Activated CD8-positive, alpha-beta T cell treated with anti-CD3 and anti-CD28 coated beads, Interleukin-2, amount 10 ng/mL, durations not matched to agents 7 days and 5 days (primary cell): ENCODE measurements at places on chromosomes 1 and 21. TPM values are rescaled to one million over a fixed set of nuclear protein-coding genes. Genes with fewer than 3 reads are reported as not detected.
A peak's percentile ranks its signal among the peaks of the same experiment; 100 is the strongest.

DNA sequence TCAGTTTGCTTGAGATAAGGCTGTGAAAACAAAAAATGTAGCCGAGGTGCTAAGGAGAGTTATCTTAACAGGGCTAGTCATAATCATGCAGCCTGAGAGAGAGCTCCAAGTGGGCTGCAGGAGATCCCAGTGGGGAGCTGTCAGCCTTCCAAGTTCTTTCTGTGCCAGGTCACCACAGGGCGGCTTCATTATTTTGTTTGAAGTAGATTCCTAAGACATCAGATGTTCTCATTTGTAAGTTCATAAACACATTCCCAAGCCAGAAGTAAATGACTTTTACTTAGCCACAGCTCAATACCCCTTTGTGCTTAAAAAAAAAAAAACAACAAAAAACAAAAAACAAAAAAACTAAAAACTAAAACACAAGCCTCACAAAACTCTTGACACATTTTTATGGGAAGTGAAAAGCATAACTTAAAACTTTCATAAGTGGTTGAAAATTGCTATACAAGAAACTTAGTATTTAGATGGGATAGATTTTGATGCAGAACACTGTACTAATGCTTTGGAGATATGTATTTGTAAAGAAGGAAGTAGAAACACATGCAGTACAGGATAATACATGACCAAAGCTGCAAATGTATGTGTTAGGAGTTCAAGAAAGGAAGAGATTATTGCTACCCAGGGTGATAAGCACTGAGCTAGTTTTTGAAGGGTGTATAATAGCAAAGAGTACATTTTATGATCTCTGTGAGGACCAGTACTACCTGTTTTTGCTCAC is 8.6 kb downstream of the CDC14A start:
- peaks cover 66% of the 10 kb centered on the region for H3K36me3 ChIP-seq
- H3K4me1 ChIP-seq, result peaks cover 68% of the 10 kb centered on the region
- DNase-seq, result no peak
- H3K27ac ChIP-seq, result no peak overlapping the region

DNA sequence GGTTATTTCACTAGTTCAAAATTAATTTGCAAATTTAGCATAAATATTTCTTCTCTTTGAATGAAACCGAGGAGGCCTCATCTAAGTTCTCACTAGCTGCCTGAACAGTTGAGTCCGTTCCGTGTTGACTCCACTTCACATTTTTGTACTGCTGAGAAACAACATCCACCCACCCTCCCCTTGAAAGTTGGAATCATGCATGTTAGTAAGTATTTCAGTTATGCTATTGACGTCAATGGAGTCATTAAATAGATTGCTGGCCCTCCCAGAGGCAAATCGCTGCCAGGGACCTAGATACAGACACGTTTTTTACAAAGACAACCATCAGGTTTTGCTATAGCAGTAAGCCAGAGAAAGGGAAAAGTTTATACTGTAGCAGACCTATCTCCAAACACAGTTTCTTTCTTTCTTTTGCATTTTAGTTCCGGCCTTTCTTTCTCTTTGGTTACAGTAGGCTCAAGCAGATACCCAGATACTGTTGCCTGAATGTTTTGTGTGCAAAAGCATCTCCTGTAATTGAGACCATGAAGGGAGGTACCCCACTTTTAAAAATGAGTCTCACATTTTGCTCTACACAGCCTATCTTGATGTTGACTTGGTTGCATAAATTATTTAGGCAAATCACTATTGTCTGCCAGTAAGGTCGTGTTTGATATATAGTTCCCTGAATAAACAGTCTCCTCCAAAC is 262.6 kb upstream of the SGIP1 start:
- no peaks in the 10 kb centered on the region for H3K27me3 ChIP-seq
- H3K27ac ChIP-seq, result peak overlapping the region; percentile 54

Gene PROX1
- total RNA-seq, result not detected

DNA sequence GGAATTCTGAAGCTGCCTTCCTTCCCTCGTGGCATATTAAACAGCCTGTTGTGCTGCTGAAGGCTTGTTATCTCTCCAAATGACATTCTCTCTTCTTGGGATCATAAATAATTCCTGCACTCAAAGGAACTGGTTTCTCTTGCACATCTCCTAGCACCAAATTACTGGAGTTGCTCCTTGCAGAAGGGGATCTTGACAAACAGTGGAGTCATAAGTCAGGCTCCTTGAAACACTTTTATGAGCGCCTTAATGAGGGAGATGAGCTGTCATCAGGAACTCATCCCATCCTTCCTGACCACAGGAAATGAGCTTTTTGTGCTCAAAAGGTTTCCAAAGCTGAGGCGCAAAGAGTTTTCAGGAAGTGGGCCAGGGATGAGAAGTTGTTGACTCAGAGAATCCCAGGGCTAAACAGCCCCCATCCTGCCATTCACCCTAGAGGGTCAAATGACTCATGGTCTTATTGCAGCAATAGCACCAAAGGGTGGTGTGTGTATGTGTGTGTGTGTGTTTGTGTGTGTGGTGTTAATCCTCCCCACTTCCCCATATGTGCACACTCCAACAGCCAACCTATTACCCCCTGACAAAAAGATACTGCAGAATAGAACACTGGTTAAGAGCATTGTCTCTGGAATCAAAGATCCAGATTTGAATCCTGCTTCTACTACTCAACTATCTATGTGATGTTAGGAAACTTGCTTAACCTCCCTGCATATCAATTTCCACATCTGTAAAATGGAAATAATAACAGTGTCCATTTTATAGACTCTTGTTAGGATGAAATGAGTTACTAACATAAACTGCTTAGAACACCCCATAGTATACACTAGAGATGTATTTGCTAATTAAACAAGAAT is 2.8 kb upstream of the PHC2 start:
- H3K27ac ChIP-seq, result no peak overlapping the region
- no peaks in the 10 kb centered on the region for H3K36me3 ChIP-seq
- peaks cover 32% of the 10 kb centered on the region for H3K27me3 ChIP-seq
- no peak overlapping the region for H3K4me3 ChIP-seq
- DNase-seq, result no peak

DNA sequence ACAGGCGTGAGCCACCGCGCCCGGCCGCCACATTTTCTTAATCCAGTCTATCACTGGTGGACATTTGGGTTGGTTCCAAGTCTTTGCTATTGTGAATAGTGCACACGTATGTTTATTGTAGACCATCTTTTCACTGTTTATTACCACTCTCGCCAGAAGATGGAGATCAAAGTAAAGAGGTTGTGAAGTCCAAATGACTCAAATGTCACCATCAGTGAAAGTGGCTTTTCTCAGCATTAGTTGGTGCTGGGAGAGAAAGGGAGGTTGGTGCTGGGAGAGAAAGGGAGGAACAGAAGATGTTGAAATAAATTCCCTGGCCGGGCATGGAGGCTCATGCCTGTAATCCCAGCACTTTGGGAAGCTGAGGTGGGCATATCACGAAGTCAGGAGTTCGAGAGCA is 10.4 kb upstream of the UHMK1 start:
- no peaks in the 10 kb centered on the region for H3K36me3 ChIP-seq
- peaks cover 17% of the 10 kb centered on the region for H3K27me3 ChIP-seq
- no peak overlapping the region for H3K27ac ChIP-seq
- no peak for DNase-seq
- H3K4me1 ChIP-seq, result no peaks in the 10 kb centered on the region

- H3K4me1 ChIP-seq, result peaks cover 72% of the 10 kb centered on the region
- H3K27ac ChIP-seq, result no peak overlapping the region
- H3K27me3 ChIP-seq, result no peaks in the 10 kb centered on the region
- peaks cover 9% of the 10 kb centered on the region for H3K36me3 ChIP-seq
These were observed 56.2 kb upstream of the EPS8L3 start for GRCh38 chr1:109819906-109820305.

GRCh38 chr1:36963006-36963405 is 71.3 kb downstream of the GRIK3 start:
- no peak for DNase-seq
- H3K4me1 ChIP-seq, result no peaks in the 10 kb centered on the region
- no peaks in the 10 kb centered on the region for H3K36me3 ChIP-seq
- no peak overlapping the region for H3K4me3 ChIP-seq
- H3K27me3 ChIP-seq, result no peaks in the 10 kb centered on the region
- H3K27ac ChIP-seq, result no peak overlapping the region

GRCh38 chr1:32266921-32267591 is 16.0 kb downstream of the LCK start:
- peak overlapping the region; percentile 66 for H3K4me3 ChIP-seq
- H3K27me3 ChIP-seq, result no peaks in the 10 kb centered on the region
- H3K36me3 ChIP-seq, result peaks cover 48% of the 10 kb centered on the region
- H3K27ac ChIP-seq, result peak overlapping the region; percentile 93

Gene ZNF593OS
- total RNA-seq, result not detected

Gene C1QTNF12
- total RNA-seq, result 1.8 TPM

GRCh38 chr1:207186503-207186902 is 82.5 kb downstream of the C4BPA start:
- no peak for DNase-seq
- no peak overlapping the region for H3K4me3 ChIP-seq
- H3K27me3 ChIP-seq, result no peaks in the 10 kb centered on the region
- H3K36me3 ChIP-seq, result no peaks in the 10 kb centered on the region
- H3K27ac ChIP-seq, result no peak overlapping the region

DNA sequence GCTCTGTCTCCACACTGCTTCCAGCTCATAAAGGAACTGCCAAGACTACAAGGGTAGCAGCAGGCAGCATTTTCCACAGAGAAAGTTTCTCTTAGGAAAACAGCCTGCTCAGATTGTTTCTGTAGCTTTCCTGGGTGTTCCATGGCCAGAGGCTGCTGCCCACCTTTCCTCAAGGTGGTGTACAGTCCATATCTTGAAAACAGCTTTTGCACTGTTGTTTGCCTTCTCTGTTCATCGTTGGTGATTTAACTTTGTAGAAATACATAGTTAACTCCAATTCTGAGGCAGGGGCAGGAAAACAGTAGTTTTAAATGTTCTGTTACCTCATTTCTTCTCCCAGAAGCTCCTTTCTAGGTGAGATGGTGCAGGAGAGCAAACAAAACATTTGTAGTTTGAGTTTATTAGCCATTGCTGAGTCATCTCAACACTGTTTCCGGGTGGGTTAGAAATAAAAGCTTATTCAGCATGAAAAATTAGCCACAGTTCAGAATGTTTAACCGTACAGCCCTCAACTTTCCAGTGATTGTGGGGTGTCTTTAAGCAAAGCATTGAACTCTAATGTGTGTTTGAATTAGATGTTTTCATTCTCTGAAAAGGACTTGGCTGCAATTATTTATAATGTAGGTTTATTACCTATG is 41.7 kb downstream of the DIP2A start:
- peaks cover 64% of the 10 kb centered on the region for H3K36me3 ChIP-seq
- no peak overlapping the region for H3K4me3 ChIP-seq
- H3K27me3 ChIP-seq, result no peaks in the 10 kb centered on the region
- DNase-seq, result no peak
- H3K4me1 ChIP-seq, result peaks cover 24% of the 10 kb centered on the region
- H3K27ac ChIP-seq, result peak overlapping the region; percentile 69

GRCh38 chr1:145946477-145946986 is 11.3 kb downstream of the LIX1L start:
- no peak for DNase-seq
- H3K36me3 ChIP-seq, result peaks cover 40% of the 10 kb centered on the region
- H3K27ac ChIP-seq, result no peak overlapping the region
- peaks cover 14% of the 10 kb centered on the region for H3K4me1 ChIP-seq

Gene C1orf115
- total RNA-seq, result 0.08 TPM

DNA sequence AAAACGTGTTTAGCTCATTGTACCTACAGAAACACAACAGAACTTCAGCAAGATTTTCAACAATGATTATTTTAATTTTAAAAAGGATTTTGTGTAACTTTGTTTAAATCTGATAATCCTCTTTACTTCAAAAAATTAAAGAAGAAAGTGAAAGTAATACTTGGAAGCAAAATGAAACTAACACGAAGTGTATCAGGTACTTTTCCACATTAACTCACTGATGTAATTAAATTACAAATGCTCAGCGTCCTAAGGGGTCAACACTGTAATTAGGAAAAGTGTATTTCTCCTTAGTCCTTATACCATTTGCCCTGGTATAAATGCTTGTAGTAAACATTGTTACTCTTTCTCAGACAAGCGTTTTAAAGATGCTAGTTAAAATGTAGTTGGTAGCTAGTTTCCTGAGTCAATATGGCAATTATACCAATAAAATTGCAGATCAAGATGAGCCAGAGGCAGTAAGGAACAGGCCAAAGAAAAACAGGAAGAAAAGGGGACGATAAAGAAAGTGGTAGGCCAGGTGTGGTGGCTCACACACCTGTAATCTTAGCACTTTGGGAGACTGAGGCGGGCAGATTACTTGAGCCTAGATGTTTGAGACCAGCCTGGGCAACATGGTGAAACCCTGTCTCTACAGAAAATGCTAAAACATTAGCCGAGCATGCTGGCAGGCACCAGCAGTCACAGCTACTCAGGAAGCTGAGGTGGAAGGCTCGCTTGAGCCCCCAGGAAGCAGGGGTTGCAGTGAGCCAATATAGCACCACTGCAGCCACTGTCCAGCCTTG is 553.0 kb downstream of the SMYD3 start:
- H3K4me3 ChIP-seq, result peak overlapping the region; percentile 75
- no peaks in the 10 kb centered on the region for H3K27me3 ChIP-seq
- peak overlapping the region; percentile 93 for H3K27ac ChIP-seq
- DNase-seq, result peak; percentile 33

DNA sequence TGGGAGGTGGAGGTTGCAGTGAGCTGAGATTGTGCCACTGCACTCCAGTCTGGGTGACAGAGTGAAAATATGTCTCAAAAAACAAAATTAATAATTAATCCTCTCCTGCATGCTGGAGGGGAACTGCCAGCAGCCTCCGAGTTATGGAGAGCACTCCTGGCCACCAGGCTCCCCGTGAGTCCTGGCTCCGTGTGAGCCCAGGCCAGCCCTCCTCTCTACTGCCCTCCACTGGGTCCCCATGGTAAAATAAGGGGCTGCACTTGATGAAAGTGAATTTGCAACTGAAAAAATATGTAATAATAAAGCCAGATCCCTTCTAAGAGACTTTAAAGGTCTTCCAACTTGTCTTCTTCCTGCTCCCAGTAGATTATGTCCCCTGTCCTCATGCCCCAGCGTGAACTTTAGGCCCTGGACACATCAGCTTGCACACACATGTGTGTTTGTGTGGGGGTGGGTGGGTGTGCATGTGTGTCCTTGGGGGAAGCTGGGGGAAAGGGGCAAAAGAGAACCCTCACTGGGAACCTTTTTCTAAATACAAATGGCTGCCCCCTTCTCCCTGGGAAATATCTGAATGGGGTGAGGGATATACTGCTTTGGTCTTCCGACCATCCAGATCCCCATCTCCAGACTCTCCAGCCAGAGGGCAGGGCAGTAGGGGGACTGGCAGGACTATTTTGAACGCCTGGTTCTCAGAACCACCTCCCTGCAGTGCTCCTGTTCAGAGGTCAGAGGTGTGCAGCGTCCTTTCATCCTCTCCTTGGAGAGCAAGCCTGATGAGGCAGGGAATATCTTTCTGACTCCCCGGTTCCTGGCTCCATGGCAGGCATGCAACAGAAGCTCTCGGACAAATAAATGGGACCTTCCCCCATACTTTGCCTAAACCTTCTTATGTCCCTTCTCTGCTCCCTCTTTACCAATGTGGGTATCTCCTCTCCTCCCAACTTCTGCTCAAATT is 26.2 kb downstream of the NEK2 start:
- H3K4me1 ChIP-seq, result no peaks in the 10 kb centered on the region
- no peak overlapping the region for H3K4me3 ChIP-seq
- peak; percentile 60 for DNase-seq
- H3K27ac ChIP-seq, result no peak overlapping the region
- H3K27me3 ChIP-seq, result peaks cover 21% of the 10 kb centered on the region

- no peaks in the 10 kb centered on the region for H3K27me3 ChIP-seq
- no peak overlapping the region for H3K27ac ChIP-seq
- no peaks in the 10 kb centered on the region for H3K4me1 ChIP-seq
- DNase-seq, result no peak
These were observed 34.5 kb downstream of the MAN1A2 start for GRCh38 chr1:117401761-117402160.

- no peak for DNase-seq
- peaks cover 88% of the 10 kb centered on the region for H3K36me3 ChIP-seq
- no peak overlapping the region for H3K4me3 ChIP-seq
- H3K27me3 ChIP-seq, result no peaks in the 10 kb centered on the region
These were observed 165.7 kb upstream of the SGIP1 start for GRCh38 chr1:66368261-66368660.
